ENCODE measurements at places on chromosomes 11 and 22.
A peak's percentile ranks its signal among the peaks of the same experiment; 100 is the strongest.

- DNase-seq = peak; percentile 40
Measured at GRCh38 chr11:118263695-118264568, at the start of gene MPZL2. Gene MPZL2, minus strand, starts transcription at chr11:118264297. Its CDS starts 144 bp downstream, at chr11:118264153.

DNA sequence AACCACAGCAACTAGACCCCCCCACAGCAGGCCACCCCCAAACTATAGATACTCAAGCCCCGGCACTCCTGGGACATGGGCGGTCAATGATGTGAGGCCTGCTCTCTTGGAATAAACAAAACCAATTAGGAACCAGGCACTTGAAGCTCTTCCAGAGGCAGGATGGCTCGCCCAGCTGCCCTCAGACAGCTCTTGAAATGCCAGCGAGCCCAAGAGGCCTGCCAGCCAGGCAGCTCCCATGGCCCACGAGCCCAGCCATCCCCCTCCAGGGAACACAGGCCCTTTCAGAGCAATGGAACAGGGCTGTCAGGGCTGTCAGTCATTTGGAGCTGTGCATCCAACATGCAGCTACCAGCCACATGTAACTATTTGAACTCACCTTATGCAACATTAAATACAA lies 34.0 kb upstream of the TFIP11 start:
- no peak for DNase-seq

DNA sequence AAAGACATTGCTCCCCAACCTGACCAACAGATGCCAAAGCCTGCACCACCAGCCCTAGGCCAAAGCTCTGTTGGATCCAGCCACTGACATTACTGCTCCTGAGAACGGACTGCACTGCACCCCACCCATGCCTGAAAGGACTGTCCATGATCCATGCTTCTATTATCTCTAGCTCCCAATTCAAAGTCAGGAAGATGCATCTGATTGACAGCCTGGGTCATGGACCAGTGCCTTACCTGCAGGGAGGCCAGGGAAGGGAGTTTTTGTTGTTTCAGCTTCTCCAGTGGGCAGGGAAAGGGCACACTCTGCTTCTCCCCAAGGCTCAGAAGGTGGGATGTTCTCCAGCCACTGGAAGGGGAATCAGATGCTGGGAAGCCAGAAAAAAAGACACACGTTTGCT lies 4.8 kb upstream of the PRDM11 start:
- no peak for DNase-seq

GRCh38 chr11:2655834-2656622 lies 43.8 kb downstream of the KCNQ1OT1 start:
- no peak for DNase-seq

DNA sequence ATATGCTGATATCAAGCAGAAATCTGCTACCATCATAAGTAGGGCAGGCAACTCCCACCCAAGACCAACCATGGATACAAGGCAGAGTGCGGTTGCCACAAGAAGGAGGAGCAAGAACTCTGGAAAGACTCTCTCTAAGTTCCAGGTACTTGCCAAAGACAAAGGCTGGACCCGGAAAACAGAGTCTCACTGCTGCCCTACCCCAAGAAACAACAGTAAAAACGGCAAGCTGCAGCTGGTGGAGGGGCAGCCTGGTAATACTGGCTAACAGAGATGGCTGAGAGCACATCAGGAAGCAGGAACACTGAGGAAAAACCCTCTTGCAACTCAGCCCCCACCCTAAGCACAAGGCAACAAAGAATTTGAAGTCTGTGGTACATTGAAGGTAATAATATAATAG lies 27.7 kb upstream of the NXPE2 start:
- no peak for DNase-seq

DNA sequence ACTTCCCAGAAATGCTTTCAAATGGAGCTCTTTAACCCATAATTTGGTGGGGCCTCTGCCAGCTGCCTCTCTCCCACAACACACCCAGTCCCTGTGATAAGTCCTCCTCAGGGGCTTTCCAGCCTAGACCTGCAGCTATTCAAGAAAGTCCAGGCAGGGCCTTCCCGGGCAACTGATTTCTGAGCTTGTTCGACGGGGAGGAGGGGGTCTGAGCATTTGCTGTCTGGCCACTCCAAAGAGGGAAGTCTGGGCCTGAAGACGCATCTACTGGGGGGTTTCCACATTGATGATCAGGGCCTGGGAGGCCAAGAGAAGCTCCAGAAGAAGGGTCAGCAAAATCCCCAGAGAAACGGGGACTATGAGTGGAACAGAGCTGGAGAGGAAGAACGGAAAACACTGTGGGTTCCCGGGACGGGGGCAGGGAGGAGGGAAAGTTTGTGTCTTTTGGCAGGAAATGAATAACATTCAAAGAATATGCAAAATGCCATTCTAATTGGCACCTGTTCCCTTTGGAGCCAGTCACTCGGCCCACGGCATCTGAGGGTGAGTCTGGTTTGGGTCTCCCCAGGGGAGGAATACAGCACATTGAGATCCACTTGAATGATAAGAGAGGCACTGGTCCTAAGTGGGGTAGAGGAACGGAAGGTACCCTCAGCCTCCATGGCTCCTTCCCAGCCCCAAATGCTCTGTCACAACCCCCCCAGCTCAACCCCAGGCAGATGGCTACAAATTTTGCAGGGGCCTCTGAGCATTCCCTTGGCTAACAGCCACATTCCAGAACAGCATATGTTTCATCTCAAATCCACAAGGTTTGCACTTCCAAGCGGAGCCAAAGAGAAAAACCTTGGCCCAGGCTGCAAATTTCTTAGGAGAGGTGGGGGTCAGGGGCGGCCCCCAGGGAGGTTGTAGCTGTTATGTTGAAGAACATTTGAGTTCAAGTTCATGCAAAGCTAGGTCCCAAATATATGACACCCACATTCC lies 72.0 kb downstream of the RPUSD4 start:
- no peak for DNase-seq

GRCh38 chr22:25368271-25368670 lies 148.8 kb downstream of the CRYBB2 start:
- no peak for DNase-seq
